ENCODE measurements at places on chromosomes 6 and 20. TPM values are rescaled to one million over a fixed set of nuclear protein-coding genes. Genes with fewer than 3 reads are reported as not detected.

The SLA2 gene
- total RNA-seq, result 0.51 TPM

The PRSS35 gene
- 3.2 TPM for total RNA-seq

The CASS4 gene
- total RNA-seq, result 0.04 TPM

The PDYN gene
- total RNA-seq, result not detected

The ARFGEF2 gene
- total RNA-seq, result 33.5 TPM

The GPX5 gene
- total RNA-seq, result not detected

The EDN3 gene
- not detected for total RNA-seq

The SLC24A3 gene
- not detected for total RNA-seq

The CSNK2A1 gene
- 161 TPM for total RNA-seq

The ANKS1A gene
- 18.8 TPM for total RNA-seq

The TREML1 gene
- not detected for total RNA-seq

The NRN1 gene
- total RNA-seq, result not detected

The FOXC1 gene
- total RNA-seq, result 12.0 TPM

The CCHCR1 gene
- total RNA-seq, result 40.0 TPM

The HLA-DQB1 gene
- not detected for total RNA-seq

The TREM1 gene
- 0.98 TPM for total RNA-seq

The JARID2 gene
- 13.1 TPM for total RNA-seq

Data from PC-3 (cell line).